ENCODE measurements at places on chromosomes 5 and 9. TPM values are rescaled to one million over a fixed set of nuclear protein-coding genes. Genes with fewer than 3 reads are reported as not detected.

DNA sequence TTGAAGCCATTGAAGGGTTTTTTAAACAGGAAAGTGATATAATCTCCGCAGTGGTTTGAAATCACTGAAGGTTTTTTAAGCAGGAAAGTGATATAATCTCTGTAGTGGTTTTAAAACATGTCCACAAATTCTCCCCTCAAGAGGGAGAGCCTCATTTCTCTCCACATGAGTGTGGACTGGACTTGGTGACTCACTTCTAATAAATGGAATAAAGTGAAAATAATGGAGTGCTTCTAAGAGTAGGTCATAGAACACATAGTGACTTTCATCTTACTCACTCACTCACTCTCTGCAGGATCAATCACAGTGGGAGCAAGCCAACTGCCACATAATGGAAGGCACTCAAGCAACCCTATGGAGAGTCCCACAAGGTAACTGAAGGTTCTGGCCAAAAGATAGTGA, 12.0 kb downstream of the CTNNAL1 start:
- DNase-seq: no peak

GRCh38 chr9:16884373-16884772, 13.9 kb upstream of the BNC2 start:
- DNase-seq: no peak

- no peak for DNase-seq
Observed at GRCh38 chr9:127013597-127013996, 99.0 kb downstream of the RALGPS1 start.

- no peak for DNase-seq
Observed at GRCh38 chr9:34252016-34252415, 73.2 kb downstream of the UBAP1 start.

DNA sequence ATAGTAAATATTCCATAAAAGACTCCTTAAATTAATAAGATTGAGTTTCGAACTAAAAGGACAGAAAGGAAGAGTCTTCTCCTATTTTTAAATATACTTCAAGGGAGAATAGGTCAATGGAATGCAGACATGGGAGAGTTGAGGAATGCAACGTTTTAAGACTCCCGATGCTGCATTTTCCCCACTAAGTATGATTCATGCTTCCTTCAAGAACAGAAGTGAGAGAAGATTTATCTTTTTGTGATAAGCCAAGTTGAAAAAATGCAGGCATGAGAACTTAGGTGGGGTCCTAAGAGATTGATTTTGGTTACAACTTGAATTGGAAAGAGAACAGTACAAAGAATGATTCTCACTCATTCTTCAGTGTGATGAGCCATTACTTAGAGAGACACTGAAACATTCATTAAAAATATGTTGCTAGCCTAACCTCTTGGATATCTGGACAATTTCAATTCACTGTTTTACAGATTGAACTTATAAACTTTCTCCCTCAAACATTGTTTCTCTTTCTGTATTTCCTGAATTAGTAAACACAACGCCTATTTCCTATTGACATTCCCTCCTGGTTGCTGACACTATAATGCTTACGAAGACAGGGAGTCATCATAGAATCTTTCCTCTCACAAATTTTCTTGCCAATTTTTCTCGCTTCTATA, 1666.1 kb upstream of the WWC1 start:
- DNase-seq: no peak

DNA sequence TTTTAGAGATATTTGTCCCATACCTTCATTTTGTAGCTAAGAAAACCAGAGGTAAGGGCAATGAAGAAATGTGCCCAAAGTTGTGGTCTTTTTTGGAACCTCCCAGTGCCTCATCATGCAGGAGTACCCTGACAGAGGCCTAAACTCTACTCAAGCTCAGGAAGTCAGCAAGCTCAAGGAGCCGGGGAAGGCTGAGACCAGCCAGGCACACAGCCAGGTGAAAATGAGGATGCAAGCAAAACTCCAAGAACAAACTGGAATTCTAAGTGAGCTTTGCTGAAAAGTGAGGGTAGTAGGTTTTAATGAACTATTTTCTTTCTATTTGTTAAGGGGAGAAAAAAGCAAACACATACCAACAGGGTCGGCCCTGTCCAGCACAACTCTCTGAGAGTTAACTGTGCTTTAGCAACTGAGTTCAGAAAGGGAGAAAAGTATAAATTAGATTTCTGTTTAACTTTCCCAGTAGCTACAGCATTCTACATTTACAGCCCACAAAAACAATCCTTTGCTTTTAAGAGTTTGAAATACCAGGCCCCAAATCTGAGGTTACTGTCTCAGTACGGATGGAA, 146.4 kb downstream of the GNAQ start:
- DNase-seq: no peak

DNA sequence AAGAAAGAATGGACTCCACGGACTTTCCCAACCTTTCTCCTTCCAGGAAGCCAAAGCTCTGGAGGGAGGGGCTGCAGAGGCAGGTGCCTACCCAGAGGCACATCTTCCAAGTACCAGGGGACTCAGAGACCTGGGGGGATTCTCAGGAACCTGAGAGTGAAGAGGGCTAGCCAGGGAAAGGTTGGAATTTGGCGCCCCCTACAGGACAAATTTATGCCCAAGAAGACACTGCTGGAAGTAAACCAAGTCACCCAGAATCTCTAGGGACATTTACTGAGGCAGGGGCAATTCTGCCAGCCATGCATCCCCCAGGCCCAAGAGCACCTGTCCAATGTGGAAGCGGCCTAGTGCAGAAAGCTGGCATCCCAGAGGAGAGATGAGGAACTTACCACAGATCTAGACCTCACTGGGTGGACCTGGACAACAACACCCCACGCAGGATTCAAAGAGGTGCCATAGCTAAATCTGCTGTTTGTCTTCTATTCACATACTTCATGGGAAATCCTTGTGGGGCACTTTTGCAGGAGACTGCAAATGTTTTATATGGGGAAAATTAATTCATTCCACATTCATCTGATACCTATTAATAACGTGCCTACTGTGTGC, 25.9 kb upstream of the IDNK start:
- no peak for DNase-seq

- DNase-seq: no peak
Observed at GRCh38 chr5:100026606-100027005, 508.6 kb upstream of the FAM174A start.

- no peak for DNase-seq
Observed at GRCh38 chr5:97478483-97478882, 295.4 kb upstream of the RIOK2 start.

DNA sequence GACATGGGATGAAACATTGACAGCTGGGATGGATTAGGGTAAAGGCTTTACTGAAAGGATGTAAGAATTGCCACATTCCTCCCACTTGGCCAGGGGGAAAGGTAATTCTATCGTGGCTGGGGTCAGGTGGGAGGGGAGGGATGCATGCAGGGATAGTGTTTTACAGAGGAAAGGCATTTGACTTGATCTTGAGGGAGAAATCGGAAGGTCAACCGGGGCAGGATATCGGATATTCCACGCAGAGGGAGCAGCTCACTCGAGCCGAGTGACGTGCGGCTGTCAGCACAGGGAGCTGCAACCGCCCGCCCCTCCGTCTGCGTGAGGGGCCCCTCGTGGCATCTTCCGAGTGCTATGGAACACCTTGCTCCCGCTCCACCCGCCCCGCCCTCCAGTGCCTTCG, 63.4 kb upstream of the ADAMTS2 start:
- DNase-seq: no peak

DNA sequence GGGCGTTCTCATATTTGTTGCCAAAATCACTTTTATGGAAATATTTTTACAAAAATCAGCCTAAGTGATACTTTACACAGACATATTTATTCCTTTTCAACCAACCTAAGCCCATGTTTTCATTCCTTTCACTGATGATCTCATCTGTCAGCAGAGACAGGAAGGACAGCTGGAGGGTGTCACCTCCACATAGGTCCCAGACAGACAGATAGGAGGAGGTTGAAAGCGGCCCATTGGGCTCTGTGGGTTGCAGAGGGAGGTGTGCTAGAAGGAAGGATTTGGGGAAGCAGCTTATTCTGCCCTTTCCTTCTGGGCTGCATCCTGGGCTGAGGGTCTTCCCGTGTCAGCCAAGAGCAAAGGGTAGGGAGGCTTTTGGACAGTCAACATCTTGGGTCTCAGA, 26.0 kb upstream of the SEMA4D start:
- DNase-seq: no peak

- no peak for DNase-seq
Observed at GRCh38 chr5:82045554-82046275, 73.9 kb downstream of the ATG10 start.

GRCh38 chr5:155091063-155091648, 77.6 kb downstream of the KIF4B start:
- DNase-seq: no peak

DNA sequence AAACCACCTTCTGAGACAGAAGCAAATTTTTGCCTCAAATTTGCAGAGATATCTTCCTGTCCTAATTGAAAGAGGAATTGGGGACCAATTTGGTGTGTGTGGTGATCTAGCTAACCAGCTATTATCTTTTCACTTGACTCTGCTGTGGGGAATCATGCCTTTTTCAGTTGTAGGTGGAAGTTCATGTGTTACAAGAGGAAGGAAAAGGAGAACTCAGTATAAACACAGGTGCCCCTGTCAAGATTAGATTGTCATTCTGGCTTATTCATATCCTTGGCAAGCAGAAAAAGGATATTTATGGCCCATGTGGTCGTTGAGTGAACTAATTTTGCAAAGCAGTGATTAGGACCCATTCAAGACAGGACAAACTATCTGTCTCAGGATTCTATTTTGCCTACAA, 336.8 kb upstream of the SLC30A5 start:
- no peak for DNase-seq

DNA sequence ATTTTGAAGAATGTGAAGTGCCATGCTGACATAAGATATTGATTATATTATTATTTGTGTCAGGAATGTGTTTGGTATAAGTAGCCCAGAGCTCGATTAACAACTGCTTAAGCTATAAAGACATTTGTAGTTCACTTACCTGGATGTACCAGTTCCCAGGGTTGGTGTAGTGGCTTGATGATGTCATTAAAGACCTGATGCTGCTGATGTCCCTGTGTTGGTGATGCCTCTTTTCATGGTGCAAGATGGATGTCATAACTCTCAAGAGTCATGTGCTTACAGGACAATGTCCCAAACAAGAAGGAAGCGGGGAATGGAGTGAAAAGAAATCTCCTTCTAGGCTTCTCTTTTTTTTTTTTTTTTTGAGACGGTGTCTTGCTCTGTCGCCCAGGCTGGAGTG, 11.5 kb upstream of the GDNF start:
- DNase-seq: no peak

GRCh38 chr9:136326061-136326760, 1.1 kb upstream of the GPSM1 start:
- no peak for DNase-seq

- DNase-seq: no peak
Observed at GRCh38 chr5:168136340-168136739, 155.1 kb upstream of the WWC1 start.

GRCh38 chr9:38362852-38363588, 29.5 kb upstream of the ALDH1B1 start:
- DNase-seq: no peak

GRCh38 chr9:34224349-34224748, 45.5 kb downstream of the UBAP1 start:
- no peak for DNase-seq

GRCh38 chr5:166594567-166594966, 1696.9 kb upstream of the WWC1 start:
- DNase-seq: no peak

DNA sequence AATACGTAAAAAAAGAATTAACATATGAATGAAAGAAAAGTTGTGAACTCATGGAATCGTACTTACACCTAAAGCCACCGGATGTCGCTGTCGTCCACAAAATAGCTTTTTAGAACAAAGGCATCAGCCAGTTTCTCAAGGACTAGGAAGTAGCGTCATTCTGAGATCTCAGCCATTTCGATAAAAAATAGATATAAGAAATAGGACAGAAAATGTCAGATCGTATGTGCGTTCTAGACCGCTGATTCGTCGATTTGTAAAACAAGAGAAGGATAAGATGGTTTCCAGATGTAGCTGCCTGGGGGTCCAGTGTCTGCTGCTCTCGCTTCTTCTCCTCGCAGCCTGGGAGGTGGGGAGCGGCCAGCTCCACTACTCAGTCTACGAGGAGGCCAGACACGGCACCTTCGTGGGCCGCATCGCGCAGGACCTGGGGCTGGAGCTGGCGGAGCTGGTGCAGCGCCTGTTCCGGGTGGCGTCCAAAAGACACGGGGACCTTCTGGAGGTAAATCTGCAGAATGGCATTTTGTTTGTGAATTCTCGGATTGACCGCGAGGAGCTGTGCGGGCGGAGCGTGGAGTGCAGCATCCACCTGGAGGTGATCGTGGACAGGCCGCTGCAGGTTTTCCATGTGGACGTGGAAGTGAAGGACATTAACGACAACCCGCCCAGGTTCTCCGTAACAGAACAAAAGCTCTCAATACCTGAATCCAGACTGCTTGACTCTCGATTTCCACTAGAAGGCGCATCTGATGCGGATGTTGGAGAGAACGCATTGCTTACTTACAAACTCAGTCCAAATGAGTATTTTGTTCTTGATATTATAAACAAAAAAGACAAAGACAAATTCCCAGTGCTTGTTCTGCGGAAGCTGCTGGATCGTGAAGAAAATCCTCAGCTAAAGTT, at the start of gene PCDHA10:
TSS of gene PCDHA10 (plus strand) at position 126 of the 903 bp plus-strand sequence. CDS start at position 278, 152 bp downstream.
- DNase-seq: no peak

DNA sequence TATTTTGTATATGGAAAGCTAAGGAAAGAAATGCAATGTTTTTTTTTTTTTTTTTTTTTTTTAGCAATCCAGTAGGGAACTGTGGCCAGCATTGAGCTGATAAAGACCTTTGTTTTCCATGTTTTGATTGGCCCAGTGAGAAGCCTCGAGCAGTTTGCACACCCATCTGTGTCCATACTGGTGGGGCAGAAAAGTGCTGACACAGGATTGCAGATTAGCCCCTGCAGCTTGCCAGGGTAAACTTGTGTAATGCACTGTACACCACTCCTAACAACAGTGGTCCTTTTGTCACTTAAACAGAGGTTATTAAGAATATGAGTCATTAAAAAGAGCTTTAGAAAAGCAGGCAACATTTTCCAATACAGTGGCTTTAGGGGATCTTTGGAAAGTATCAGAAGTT, 132.8 kb upstream of the CDKN2B start:
- no peak for DNase-seq

The SH3RF2 gene
- total RNA-seq: not detected

The DRD1 gene
- not detected for total RNA-seq

The C9orf153 gene
- total RNA-seq: 1.0 TPM

The FAM151B gene
- 0.43 TPM for total RNA-seq

The IL5 gene
- not detected for total RNA-seq

The PLPPR1 gene
- total RNA-seq: not detected

The AGPAT2 gene
- total RNA-seq: 21.2 TPM

The ACOT12 gene
- not detected for total RNA-seq

The FABP6 gene
- not detected for total RNA-seq

The STPG3 gene
- not detected for total RNA-seq

The CENPK gene
- total RNA-seq: 18.1 TPM

The HNRNPAB gene
- total RNA-seq: 91.5 TPM
